Activated CD4-positive, alpha-beta T cell treated with anti-CD3 and anti-CD28 coated beads, Interleukin-2, amount 50 U/mL, for 1 hour (primary cell): ENCODE measurements at places on chromosomes 2 and 18.

GRCh38 chr2:190506666-190507065 lies 27.9 kb downstream of the NEMP2 start:
- no peak for DNase-seq

DNA sequence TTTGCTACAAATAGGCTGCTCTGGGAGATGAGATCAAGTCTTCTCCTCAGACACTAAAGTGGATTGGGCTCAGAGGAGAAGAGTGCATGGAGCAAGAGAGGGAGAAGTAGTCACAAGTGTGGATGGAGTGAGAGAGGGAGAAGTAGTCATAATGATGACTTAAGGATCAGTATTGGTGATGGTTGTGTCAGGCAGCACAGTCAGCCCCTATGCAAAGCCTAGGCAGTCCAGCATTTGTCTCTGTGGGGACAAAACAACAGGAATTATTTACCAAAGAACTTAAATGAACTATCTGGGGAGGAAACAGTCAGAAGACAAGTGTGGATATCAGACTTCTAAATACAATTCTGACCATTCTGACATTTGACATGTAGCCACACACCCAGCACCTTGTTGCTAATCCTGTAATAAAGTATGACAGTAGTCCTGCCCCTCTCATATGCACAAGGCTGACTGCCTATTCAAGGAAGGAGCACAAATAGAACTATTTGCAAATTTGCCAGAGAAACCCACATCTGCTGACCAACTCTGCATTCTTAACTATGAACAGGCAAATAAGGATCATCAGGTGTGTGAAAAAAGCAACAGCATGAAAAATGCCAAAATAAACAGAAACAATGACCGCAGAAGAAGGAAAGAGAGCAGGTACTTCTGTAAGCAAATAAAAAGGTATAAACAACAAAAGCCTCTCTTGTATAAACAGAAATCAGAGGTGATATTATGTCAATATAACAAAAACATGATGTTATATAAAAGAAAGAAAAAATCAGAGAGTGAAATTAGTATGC lies 1597.9 kb upstream of the ACVR2A start:
- no peak for DNase-seq

DNA sequence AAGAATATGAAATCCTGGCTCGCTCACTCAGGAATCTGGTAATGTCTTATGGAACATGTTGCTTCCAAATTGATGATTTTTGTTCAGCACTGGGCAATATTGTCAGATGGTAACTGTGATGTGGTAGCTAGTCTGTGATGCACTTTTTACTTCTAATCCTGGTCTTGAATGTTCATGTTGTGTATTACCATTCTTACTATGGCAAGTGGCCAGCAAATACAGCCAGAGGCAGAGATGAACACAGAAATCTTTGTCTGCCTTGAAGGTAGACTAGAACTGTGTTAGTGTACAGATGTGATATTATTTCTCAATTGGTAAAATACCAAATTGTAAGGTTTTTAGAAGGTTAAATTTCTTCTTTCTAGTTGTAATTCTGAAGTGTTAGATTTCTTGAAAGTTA lies 83.3 kb downstream of the UBE2E3 start:
- DNase-seq: no peak

GRCh38 chr2:235599596-235600338 lies 105.9 kb downstream of the AGAP1 start:
- no peak for DNase-seq

GRCh38 chr18:66971960-66972359 lies 368.1 kb upstream of the CDH19 start:
- DNase-seq: no peak

DNA sequence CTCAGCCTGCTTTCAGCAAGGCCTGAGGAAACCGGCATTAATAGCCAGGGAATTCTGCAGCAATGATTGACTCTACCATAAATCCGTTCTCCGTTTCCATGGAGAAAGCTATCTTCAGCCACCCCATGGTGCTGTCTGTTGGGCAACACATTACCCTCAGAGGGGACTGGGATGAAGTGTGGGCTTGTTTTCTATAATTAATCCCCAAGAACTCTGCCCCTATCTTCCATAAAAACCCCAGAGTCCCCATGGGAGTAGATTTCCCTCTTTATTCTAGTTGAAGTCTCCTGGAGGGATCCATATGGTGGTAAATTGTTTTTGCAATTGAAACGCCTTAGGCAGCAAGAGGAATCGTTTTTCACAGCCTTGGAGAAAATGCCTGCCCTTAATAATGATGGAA lies 9.2 kb downstream of the G6PC2 start:
- no peak for DNase-seq

- DNase-seq: no peak
Measured at GRCh38 chr2:113854970-113855740, 34.7 kb upstream of the ACTR3 start.

GRCh38 chr2:203654826-203655225 lies 51.6 kb upstream of the CD28 start:
- DNase-seq: no peak

DNA sequence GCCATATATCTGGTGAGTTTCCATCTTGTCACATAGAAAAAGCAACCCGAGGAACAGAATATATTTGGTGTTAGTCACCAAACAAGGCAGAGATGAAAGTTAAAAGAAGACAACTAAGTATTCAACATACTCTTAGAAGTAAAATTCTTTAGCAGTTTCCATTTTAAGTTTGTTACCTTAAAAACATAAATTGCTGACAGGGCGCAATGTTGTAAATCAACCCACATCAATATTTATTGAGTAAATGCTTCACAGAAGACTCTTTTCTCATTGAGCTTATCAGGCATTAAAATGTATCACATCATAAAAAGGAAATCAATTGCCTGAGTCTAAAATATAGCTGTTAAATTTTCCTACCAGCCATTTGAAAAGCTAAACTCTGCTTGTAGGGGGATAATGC lies 603.0 kb downstream of the FBXO15 start:
- DNase-seq: no peak

GRCh38 chr2:133062931-133063665 lies 393.1 kb upstream of the LYPD1 start:
- no peak for DNase-seq

GRCh38 chr2:24515335-24515734 lies 24.3 kb downstream of the NCOA1 start:
- no peak for DNase-seq

- DNase-seq: no peak
Measured at GRCh38 chr2:6423944-6424343, 441.8 kb downstream of the CMPK2 start.

GRCh38 chr2:128782411-128783192 lies 463.9 kb upstream of the HS6ST1 start:
- DNase-seq: no peak

DNA sequence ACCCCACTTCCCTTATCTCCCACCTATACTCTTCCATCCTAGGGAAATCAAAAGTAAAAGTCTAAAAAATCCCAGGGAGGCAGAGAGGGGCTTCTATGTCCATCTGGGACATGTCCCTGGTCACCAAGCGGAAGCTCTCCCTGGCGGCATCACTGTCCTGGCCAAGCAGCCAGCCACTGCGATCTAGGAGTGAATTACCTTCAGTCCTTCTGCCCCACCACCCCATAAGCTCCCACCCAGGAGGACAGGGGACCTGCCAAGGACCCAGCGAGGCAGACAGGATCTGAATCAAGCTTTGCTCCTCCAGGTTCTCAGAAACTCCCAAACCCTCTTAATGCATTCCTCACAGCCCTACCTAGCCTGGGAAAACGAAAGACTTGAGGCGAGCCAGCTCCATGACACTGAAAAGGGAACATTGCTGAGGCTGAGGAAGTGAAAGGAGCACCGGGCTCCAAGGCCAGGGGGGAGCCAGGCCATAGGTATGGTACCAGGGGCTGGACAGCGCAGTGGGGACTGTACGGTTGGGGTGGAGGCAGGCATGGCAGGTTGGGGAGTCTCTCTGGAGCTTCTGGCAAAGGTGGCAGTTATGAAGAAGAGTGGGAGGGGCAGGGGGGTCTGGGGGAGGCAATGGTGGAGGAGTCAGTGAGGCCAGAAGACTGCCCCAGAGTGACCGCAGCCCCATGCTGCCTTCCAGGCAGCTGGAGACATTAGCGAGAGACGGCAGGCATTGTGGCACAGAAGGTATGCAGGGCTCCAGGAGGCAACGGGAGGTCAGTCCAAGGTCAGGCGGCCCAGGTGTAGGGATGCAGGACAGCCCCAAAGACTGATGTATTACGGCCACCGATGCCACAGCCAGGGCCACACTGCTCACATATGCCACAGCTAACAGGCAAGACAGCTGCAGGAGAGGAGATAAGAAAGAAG lies 2.7 kb upstream of the SLC23A3 start:
- no peak for DNase-seq

GRCh38 chr18:79588636-79589481 lies 90.7 kb upstream of the CTDP1 start:
- DNase-seq: no peak

DNA sequence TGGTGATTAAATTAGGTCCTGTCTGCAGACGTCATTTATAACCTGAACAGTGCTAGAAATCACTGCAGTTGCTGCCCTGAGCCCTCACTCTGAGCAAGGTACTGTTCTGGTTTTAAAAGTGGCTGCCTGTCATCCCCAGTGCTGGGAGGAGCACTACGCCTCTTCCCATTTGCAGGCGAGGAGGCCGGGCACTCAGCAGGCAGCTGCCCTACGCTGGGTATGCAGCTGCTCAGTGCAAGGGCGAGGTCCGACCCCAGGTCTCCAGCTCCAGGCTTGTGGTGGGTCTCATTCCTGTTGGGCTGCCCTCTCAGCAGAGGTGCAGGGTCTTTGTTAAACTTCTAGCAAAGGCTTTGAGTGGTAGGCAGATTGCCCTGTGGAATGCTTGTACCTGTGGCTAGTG lies 15.7 kb downstream of the CNDP2 start:
- no peak for DNase-seq

DNA sequence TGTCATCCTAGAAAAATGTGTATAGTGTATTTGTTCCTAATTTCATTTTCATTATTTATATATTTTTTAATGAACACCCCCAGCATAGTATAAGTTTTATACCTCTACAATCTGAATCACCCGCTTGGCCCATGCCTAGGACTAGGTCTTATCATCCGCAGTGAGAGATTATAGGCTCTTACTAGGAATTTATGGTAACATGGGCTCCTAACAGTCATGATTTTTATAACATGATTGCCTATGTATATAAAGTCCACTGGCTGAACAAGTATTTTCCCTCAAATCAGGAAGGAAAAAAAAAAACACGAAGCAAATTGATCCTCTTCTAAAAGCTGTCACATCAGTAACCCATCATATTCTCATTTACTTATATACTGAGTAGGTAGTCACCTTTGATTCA lies 666.1 kb upstream of the NRXN1 start:
- no peak for DNase-seq

DNA sequence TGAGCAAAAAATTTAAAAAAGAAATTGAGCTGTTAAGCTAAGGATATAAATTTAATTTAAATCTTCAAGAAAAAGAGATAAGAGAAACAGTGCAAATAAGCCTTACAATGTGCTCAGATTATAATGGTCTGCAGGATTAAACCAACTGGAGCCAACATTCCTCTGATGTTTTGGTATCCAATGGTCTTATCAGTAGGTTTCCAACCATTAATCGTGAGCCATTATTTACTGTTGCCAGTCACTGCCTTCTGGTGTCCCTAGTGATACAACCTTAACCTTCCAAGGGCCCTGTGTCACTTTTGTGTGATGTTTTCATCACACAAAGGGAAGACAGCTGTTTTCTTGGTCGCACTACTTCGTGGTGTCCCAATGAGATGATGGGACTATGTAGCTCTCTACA lies 134.5 kb upstream of the CTAGE1 start:
- no peak for DNase-seq

DNA sequence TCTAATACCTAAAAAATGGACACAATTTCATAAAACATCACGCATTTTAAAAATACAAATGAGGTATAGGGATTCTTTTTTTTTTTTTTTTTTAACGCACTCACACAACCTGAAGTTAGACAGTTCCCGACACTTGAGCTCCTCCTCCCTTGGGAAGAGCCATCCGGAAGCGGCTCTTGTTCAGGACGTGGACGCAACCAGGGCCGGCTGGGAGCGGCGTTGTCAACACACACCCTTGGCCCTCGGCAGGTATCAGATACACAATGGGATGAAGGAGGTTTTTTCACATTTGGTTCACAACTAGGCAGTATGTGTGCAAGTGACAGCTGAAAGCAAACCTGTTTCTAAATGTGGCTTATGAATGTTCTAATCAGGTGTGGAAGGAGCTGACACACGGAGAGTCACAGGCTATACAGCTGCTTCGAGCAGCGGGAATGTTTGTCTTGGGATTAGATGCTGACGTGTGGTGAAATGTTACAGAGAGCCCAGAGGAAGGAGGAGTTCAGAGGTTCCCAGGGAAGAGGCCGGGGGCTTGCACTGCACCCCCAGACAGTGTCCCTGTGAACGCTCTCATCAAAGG lies 111.1 kb downstream of the PXDN start:
- no peak for DNase-seq

DNA sequence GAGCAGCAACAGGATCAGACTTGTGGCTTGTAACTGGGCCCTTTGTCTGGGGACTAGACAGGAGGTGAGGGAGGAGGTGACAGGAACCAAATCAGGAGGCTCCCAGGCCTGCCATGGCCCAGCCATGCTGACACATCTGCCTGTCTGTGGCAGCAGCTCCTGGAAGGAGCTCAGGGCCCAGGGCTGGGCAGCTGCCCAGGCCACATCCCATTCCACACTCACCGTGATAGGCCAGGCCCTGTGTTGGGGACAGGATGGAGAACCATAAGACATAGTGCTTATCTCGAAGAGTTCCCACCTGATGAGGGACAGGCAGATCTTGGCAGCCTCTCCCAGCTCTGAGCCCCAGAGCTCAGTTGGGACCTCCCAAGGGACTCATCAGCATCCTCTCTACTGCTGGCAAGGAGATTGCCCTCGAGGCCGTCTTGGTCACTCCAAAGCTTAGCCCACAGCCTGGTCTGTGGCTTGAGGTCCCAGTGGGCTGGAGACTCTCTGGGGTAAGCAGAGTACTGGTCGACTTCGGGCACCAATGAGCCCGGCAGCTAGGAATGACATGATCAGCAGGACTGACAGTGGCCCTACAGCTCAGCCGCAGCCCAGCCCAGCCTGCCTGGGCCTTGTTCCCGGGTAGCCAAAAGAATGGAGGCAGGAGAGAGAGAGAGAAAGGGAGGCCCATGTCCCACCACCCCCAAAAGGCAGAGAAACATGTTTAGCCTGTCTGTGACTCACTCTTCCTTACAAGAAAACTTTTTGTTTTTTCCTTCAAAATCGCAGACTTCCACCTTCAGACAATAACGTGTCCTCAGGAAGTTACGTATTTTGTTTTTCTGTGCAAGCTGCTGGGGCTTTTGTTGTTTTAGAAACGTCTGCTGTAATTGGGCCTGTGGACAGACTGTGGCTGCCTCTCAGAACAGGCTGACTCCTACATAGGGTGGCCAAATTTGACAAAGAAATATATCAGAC lies 82.1 kb downstream of the HS1BP3 start:
- no peak for DNase-seq

DNA sequence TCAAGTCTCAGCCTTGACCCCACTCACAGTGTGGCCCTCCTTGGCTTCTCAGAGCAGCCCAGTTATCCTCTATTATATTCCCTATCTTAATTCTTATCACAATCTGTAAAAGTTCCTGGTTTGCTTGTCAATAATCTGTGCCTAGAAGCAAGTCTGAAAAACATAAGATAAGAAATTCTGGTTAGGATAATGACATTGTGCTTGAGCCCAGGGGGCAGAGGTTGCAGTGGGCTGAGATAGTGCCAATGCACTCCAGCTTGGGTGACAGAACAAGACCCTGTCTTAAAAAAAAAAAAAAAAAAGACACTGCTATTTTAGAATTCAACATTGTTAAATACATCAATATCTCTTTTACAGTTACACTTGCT lies 63.9 kb downstream of the TMEM131 start:
- DNase-seq: no peak

- DNase-seq: no peak
Measured at GRCh38 chr2:145760781-145761649, 1241.1 kb upstream of the ZEB2 start.
